ENCODE measurements at places on chromosomes 4 and X. TPM values are rescaled to one million over a fixed set of nuclear protein-coding genes. Genes with fewer than 3 reads are reported as not detected.

The GRPR gene
- total RNA-seq: not detected

The MAGED4 gene
- 2.1 TPM for total RNA-seq

The EDNRA gene
- 28.3 TPM for total RNA-seq

The DCAF8L2 gene
- not detected for total RNA-seq

The GNRHR gene
- total RNA-seq: not detected

The CT45A2 gene
- not detected for total RNA-seq

The LARP1B gene
- total RNA-seq: 16.8 TPM

The GYPA gene
- total RNA-seq: not detected

The STATH gene
- not detected for total RNA-seq

The HNRNPDL gene
- total RNA-seq: 167 TPM

The VEGFC gene
- total RNA-seq: 19.0 TPM

- DNase-seq: no peak
These were observed 2361.9 kb downstream of the ARAP2 start for GRCh38 chr4:33882246-33882990.

DNA sequence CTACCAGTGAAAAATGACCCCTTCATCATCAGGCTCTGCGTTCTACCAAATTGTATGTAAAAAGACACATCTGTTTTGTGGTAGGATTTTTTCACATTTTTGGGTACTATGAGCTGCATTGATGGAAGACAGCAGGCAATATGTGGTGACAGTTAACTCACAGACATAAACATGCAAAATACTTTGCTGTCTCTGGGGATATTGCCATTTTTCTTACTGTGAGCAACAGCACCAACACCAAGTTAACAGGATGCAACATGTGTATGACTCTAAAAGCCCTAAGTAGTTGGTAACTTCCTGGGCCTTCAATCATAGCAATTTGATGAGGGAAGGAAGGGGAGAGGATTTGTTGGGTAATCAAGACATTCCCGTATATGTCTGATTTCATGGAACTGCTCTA is 56.4 kb upstream of the DRP2 start:
- DNase-seq: no peak

DNA sequence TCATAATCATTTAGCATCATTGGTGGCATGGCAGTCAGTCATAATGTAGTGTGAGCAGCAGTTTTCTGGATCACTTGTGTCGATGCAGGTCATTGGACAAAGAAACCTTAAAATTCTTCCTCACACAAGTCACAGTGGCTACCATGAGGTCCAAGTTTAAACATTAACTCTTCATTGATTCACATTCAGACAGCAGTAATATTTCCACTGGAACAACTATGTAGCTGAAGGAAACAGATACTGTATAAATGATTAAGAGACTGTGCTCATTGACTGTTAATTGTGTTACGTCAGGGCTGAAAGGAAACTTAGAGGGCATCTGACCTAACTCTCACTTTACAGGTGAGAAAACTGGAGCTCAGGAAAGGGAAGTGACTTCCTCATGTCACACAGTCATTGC is 261.8 kb downstream of the KLHL13 start:
- no peak for DNase-seq

DNA sequence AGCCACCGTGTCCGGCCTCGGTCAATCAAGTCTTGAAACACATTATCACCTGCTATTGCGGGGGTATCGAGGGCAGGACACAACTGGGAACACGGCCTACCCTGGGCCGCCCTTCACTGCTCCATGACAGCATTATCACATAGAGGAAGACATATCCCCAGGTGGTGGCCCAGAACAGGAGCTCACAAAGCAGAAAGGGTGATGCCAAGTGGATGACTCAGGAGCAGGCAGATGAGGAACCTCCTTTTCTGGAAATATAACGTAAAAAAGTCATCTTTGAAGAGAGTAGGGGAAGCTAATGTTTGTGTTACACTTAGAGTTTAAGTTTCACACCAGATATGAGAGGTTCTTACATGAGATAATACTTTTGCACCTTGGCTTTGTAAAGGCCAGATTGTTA is 5.3 kb upstream of the SUPT20HL1 start:
- no peak for DNase-seq

GRCh38 chr4:169715826-169716225 is 41.9 kb downstream of the HPF1 start:
- no peak for DNase-seq

DNA sequence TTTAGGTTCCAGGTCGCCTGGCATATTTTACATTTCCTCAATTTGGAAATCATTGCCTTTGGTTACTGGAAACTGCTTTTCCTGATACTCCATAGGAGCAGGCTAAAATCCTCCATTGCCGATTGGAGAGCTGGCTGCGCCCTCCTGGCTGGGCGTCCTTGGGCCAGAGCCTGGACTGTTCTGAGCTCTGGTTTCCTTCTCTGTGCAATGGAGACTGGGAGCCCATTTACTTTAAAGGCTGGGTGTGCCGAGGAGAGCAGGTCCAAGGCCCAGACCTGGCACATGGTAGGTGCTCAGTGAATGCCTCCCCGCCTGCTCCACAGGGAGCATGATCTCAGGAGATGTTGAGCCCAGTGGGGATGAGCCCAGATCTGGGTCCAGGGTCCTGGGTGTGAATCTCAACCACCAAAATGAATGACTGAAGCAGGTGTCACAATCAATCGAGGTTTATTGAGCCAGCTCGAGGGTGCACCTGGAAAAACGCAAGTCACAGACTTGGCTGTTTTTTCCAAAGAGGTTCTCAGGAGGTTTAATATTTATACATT is 50.0 kb downstream of the EVC start:
- peak; percentile 25 for DNase-seq

- DNase-seq: no peak
These were observed 41.1 kb upstream of the ACSL4 start for GRCh38 chrX:109774136-109774535.

DNA sequence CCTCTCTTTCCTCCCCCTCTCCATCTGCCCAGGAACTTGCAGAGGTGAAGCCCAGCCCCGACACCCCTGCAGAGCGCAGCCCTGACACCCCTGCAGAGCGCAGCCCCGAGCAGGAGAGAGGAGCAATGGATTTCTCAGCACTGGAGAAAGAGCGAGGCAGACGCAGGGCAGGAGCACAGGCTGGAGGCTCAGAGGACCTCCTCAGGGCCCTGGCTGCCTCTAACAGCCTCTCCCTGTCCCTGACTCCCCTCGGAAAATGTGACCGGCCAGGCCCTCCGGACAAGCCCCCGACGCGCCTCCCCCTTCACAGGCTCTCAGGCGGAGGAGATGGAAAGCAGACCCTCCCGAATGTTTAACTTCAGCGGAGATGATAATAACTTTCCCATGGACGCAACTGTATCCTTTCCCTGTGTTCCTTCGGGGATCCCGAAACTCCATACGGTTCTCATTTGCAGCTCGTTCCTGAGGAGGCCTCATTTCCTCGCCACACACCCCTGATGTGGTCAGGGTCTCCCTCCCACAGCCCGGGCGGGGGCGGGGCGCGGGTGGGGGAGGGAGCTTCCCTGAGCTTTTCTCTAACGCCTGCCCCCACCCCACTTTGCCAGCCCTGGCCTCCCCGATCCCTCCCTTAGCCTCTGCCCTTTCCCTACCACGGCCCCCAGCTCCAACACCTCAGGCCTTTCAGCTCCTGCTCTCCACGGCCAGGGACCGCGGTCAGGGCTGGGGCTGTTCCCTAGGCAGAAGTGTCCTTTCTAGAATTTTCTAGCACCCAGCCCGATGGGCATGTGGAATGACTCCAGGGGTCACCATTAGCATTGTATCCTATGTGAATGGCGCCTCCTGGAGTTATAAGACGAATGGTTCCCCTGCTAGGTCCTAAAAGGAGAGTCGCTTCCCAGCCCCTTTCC is 201.1 kb upstream of the BCOR start:
- no peak for DNase-seq

DNA sequence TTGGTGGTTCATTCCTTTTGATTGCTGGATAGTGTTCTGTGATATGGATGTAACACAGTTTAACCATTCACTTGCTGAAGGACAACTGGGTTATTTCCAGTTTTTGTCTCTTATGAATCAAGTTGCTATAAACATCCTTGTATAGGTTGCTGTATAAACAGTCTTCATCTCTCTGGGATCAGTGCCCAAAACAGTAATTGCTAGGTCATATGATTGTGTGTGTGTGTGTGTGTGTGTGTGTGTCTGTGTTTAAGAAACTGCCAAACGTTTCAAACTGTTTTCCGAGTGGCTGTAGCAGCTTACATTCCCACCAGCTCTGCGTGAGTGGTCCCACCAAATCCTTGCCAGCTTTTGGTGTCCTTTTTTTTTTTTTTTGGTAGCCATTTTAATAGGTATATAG is 60.4 kb downstream of the F11 start:
- DNase-seq: no peak

GRCh38 chrX:133214301-133214700 is 3.9 kb downstream of the TFDP3 start:
- no peak for DNase-seq

- DNase-seq: no peak
These were observed 46.7 kb downstream of the WWC2 start for GRCh38 chr4:183145773-183146172.

DNA sequence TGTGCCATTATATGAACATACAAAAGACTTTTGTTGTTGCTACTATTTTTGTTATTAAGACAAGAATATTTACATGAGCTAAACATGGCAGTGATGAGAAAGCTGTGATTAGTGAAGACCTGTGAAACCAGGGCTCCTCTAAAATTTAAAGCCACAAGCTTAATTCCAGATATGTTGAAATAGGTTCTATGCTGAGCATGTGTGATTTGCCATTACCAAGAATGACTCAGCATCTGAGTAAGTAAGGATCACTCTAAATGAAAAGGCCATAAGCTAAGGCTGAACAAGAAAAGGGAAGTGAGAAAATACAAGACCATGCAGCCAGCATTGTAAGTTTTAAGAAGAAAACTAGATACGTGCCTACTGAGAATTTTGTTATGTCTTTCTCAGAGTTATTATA is 75.9 kb upstream of the CAMK2D start:
- DNase-seq: no peak

- no peak for DNase-seq
These were observed 5.5 kb downstream of the GRIA2 start for GRCh38 chr4:157226035-157226434.

- DNase-seq: no peak
These were observed 118.3 kb upstream of the GABRA2 start for GRCh38 chr4:46508216-46508615.

- peak; percentile 66 for DNase-seq
These were observed 1.4 kb downstream of the RAI2 start for GRCh38 chrX:17859609-17860178.

DNA sequence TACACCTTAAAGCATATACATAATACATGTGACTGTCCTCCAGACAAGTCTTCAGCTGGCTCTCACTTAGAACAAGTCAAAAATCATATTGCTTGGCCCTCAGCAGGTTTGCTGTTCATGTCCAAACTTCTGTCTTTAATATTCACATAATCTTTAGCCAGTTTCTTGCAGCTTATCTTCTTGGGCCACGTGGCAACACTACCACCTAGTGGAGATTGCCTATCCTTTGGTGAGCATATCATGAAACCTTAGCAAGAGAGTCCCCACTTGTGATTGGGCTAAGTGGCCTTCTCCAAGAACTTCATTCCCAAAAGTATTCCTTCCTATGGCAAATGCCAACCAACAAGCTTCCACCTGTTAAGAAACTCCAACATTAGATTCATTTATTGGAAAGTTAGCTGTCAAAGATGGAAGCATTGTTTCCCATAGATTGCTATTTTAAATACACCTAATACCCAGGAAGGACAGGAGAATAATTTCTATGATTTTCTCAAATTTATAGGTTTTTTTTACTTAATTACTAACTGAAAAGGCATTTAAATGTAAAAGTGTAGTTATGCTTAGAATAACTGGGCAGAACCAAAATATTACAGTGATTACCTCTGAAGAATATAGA is 231.9 kb upstream of the INTU start:
- no peak for DNase-seq

DNA sequence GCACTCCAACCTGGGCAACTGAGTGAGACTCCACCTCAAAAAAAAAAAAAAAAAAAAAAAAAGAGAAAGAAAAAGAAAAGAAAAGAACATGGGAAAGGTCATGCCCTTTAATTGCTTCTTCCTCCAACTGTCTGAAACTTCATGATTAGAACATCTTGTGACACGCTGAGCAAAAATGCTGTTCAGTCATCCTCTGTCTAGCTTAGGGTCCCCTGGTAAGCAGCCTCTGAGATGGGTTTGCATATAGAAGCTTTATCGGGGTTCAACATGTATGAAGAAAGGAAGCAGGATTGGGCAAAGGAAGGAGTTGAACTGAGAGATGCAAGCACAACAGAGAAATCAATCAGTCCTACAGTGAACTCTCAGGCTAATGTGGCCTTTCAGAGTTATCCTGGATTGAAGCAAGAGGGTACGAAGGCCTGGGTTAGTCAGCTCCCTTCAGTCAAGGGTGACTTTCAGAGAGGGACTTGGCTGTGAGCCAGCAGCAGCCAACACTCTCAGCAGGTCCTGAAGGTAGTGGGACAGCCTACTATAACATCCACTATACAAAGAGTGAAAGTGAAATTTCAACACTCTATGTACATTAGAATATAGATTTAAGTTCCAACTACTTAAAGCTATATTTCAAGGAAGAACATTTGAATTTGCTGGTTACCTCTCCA is 11.4 kb downstream of the MAOB start:
- no peak for DNase-seq

GRCh38 chr4:1807332-1807777 is 14.3 kb downstream of the FGFR3 start:
- DNase-seq: no peak

- no peak for DNase-seq
These were observed 67.1 kb downstream of the DCLK2 start for GRCh38 chr4:150145090-150145945.

GRCh38 chrX:119698845-119699244 is 5.9 kb upstream of the SEPTIN6 start:
- DNase-seq: no peak

- no peak for DNase-seq
These were observed 320.7 kb upstream of the FTHL17 start for GRCh38 chrX:31392513-31392912.

- no peak for DNase-seq
These were observed 20.5 kb downstream of the HADH start for GRCh38 chr4:108010167-108010566.

DNA sequence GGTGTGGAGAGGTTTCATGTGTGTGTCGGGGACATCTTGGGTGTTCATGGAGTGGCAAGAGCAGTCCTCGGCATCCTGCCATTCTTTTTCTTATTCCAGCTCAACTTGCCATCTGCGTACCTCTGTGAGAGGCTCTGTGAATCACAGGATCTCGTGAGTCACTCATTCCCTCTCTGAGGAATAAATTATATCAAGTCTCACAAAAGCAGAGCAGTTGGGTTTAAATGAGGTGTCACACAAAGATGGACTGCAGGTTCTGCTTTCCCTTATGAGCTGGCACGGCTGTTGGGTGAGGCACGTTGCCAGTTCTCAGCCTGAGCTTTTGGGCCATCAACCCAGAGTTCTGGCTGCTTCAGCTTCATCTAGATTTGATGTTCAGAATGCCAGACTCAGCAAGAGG is 6.8 kb upstream of the OCIAD2 start:
- DNase-seq: no peak

DNA sequence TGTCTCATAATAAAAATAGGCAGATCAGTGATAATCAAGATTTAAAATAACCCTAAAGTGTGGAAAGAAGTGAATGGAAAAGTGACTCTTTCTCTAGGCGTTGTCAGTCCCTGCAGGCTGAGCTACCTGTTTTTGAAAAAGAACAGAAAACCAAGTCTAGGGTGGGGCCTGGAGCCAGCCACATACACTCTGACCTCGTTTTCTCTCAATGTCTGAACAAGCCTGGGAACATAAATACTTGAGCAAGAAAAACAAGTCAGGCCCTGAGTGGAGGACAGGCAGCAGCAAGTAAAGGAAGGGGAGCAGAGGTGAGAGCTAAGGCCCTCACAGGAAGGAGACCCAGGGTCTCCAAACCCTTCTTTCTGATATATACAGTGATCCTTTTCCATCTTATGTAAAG is 91.7 kb upstream of the HPF1 start:
- DNase-seq: no peak

GRCh38 chr4:4480685-4481398 is 61.0 kb downstream of the STX18 start:
- no peak for DNase-seq

All from upper lobe of right lung (tissue), 1 donor.